ENCODE measurements at places on chromosomes 12 and 14. TPM values are rescaled to one million over a fixed set of nuclear protein-coding genes. Genes with fewer than 3 reads are reported as not detected.

Gene PRKAB1
- 19.1 TPM for total RNA-seq

Gene DDX51
- total RNA-seq, result 9.1 TPM

Gene ACTR6
- total RNA-seq, result 27.3 TPM

Gene KERA
- not detected for total RNA-seq

Gene ST8SIA1
- 0.61 TPM for total RNA-seq

Gene KCNA5
- total RNA-seq, result 2.5 TPM

Gene TPPP2
- 0.54 TPM for total RNA-seq

Gene MYH6
- total RNA-seq, result 141 TPM

Gene OR4E2
- total RNA-seq, result not detected

Gene SERPINA10
- total RNA-seq, result not detected

Gene FKBP3
- total RNA-seq, result 76.0 TPM

- DNase-seq, result peak; percentile 59
Measured at GRCh38 chr14:95527387-95528002, 7.4 kb upstream of the GLRX5 start.

- no peak for DNase-seq
Measured at GRCh38 chr12:87982208-87982607, 47.0 kb downstream of the C12orf50 start.

- no peak for DNase-seq
Measured at GRCh38 chr12:118326991-118327390, 45.7 kb downstream of the TAOK3 start.

GRCh38 chr12:1880876-1881275 lies 37.6 kb downstream of the CACNA2D4 start:
- DNase-seq, result no peak

DNA sequence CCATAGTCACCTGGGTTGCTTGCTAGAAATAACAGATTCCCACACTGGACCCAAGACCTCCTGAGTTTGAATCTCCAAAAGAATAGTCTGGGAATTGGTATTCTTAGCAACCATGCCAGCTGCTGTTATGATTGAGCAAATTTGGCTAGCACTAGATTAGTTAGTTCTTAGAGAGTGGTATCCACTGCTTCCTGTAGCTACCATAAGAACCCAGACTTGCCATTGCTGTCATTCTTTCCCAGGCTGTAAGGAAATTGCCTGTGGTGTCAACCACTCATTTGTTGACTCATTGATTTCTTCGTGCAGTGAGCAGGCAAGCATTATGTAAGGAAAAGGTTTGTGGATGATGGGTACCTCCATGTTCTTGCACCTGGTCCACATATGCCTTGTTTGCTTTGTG lies 201.8 kb upstream of the RGS6 start:
- no peak for DNase-seq

DNA sequence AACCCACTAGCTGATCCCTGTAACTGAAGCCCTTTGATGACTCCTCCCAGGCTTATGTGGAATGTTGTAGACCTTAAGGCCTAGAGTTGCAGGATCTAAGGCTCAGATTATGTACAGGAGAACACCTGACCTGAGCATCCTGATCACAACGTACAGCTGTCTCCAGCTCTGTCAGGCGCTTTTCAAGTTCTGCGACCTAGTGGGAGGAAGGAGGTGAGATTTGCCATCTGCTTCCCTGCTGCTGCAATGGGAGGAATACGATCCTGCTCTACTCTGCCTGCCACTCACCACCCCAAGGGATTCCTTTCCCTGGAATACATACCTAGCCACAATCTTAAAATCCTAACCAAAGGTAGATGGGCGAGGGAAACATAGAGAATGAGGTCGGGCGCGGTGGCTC lies 10.5 kb downstream of the MBD6 start:
- no peak for DNase-seq

DNA sequence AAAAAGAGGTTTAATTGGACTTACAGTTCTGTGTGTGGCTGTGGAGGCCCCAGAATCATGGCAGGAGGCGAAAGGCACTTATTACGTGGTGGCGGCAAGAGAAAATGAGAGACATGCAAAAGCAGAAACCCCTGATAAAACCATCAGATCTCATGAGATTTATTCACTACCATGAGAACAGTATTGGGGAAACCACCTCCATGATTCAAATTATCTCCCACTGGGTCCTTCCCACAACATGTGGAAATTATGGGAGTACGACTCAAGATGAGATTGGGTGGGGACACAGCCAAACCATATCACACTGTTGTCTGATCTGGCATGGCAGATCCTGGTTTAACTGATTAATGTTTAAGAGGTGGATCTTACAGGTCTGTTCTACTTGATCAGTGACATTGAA lies 5.6 kb downstream of the DDX47 start:
- no peak for DNase-seq

GRCh38 chr12:119704065-119704747 lies 36.3 kb downstream of the PRKAB1 start:
- DNase-seq, result peak; percentile 61

GRCh38 chr14:22622255-22622654 lies 21.9 kb downstream of the OR6J1 start:
- DNase-seq, result no peak

GRCh38 chr12:32309811-32310736 lies 89.3 kb upstream of the FGD4 start:
- DNase-seq, result no peak

GRCh38 chr12:32947206-32948067 lies 50.9 kb upstream of the PKP2 start:
- DNase-seq, result no peak

GRCh38 chr12:12447236-12447635 lies 90.4 kb downstream of the BORCS5 start:
- no peak for DNase-seq

DNA sequence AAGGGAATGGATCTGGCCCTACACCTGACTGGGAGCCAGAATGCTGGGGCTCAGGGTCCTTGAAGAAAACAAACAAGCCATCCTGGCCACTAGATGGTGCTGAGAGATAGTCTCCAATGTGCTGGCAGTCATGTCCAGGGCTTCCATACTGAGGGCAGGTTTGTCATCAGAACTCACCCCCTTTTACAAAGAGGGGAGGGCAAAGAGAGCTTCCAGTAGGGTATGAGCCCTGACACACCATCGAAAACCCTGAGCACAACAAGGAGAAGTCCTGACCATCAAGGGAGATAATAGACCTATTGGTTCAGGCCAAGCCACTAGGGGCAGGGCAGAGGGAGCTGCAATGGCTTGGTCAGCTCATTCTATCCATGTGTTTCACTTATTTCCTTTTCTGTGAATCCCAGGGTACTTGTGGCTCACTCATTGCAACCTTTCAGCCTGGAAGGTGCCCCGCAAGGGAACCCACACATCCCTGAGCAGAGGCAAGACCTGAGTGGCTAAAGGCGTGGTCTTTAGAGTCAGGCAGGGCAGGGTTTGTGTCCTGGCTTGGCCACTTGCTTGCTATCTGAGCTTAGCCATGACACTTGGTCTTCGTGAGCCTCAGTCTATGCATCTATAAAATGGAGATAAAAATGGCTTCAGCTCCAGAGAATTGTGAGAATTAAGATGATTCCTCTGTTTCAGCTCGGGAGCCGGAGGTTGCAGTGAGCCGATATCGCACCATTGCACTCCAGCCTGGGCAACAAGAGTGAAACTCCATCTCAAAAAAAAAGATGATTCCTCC lies 6.2 kb upstream of the PLEKHH1 start:
- DNase-seq, result peak; percentile 24

DNA sequence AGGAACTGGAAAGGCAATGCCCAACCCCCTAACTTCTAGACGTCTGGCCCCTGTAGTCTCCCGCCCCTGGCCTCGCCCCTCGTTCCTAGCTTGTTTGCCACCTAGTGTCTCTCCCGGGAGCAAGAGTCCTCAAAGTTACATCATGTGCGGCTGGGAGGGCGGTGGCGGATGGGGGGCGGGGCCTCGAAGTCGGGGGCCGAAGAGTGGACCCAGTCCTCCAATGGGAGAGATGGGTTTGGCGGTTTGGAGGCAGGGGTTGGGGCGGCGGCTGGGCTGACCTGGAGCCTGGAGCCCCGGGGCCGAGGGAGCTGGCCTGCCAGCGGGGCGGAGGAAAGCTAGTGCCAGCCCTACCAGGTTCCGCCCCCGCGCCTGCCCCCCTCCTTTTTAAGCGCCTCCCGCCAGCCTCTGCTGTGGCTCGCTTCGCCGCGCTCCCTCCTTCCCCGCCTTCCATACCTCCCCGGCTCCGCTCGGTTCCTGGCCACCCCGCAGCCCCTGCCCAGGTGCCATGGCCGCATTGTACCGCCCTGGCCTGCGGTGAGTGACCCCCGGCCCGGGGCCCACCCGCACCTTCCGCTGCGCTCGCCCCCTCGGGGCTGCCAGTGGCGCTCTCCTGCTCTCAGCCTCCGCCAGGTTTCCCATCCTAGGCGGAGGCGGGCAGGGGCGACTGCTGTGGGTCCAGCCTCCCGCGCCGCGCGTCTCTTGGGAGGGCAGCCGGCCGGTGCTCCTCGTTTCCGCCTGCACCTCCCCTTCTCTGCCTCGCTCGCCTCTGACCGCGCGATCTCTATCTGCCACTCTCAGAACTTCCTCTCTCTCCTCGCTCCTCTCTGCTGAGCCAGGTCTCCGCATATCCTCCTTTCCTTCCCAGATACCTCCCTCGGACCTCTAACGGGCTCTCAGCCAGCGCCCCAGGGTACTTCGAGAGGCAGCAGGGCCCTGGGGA lies at the start of gene PCK2:
TSS of gene PCK2 (plus strand) at position 411 of the 940 bp plus-strand sequence. CDS start at position 506, 95 bp downstream.
- peak; percentile 87 for DNase-seq

- DNase-seq, result no peak
Measured at GRCh38 chr12:128959901-128960300, 106.6 kb downstream of the GLT1D1 start.

GRCh38 chr12:2168808-2169207 lies 116.0 kb downstream of the CACNA1C start:
- DNase-seq, result no peak

- DNase-seq, result no peak
Measured at GRCh38 chr12:1815814-1816729, 4.3 kb upstream of the LRTM2 start.

- DNase-seq, result no peak
Measured at GRCh38 chr12:81337886-81338285, 260.0 kb downstream of the ACSS3 start.

GRCh38 chr14:61585598-61586543 lies 109.4 kb upstream of the HIF1A start:
- peak; percentile 78 for DNase-seq

DNA sequence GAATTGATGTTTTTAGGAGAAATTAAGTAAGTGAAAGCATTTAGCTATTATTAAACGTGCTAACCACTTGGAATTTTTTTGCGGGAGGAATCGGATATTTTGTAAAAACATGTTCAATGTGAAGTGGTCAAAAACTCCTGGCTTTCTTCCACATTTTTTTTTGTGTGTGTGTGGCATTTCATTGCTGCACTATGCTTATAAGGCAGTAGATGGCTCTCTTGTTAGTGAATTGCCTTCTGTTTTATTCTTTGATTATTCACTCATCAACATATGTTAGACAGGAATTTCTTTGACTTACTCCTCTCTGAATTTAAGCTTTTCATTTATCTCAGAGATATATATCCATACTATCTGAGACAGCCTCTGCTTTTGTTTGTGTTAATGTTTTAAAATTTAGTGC lies 71.3 kb downstream of the DERA start:
- DNase-seq, result no peak

DNA sequence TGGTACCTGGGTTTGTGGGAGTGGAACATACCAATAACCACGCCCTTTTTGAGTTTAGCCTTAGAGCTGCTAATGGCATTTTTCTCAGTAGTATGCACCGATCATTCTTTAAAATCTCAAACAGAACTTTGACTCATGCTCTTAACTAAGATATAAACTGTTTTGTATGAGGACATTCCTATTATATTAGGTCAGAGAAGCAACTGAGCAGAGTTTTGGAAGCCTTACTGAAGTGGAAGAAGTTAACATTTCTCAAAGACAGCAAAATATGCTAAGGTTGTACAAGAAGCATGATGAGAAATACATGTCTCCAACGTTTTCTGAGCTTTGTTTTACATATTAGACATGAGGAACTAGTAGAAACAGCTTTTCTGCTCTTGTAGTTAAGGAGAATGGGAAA lies 819.2 kb downstream of the FSCB start:
- no peak for DNase-seq

DNA sequence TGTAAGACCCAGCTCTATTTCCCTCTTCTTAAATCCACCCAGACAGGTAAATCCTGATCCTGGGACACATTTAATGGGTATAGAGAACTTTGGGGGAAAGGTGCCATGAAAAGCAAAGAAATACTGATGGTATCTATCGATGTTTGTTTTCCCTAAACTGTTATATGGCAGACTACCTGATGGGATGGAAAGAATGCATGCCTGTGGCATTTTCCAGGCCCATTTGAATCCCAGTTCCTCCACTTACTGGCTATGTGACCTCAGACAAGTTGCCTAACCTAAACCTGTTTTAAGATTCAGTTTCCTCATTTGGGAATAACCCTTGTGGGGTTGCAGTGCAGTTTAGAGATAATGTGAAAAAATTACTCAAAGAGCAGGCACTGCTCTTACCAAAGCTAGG lies 404.5 kb downstream of the FUT8 start:
- DNase-seq, result no peak

- DNase-seq, result no peak
Measured at GRCh38 chr12:2295941-2296461, 243.2 kb downstream of the CACNA1C start.

GRCh38 chr12:119296535-119296934 lies 38.0 kb upstream of the CCDC60 start:
- DNase-seq, result no peak

DNA sequence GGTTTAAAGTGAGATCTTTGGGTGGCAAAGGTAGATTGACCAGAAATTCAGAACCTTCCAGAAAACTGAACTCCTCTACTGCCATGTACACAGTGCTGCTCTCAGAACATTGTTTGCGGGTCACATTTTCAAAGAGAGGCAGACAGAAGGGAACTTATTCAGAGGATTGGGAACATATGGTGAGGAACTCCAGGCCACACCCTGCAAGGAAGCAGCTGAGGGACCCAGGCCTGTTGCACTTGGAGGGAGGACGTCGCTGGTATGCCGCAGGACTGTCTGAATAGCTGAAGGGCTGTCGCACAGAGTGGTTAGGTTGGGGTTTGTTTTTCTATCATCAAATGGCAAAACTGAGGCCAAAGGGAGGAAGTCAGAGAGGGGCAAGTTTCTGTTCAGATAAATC lies 441.1 kb downstream of the DPF3 start:
- no peak for DNase-seq

DNA sequence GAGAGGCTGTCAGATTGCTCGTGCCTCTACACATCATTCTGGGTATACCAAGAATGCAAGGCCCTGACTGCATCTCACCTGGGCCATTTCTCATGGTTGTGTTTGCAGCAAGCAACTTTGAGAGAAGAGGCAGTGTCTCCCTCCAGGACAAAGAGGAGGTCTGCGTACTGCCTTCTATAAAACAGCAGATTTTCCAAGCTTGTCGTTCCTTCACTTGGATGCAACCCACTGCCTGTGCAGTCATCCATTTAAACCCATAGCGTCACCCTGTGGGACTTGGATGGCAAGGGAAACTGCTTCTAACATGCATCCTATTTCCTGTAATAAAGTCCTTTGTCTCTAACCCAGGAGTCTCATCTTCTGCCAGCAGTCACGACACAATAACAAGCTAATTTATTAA lies 1.3 kb downstream of the POMT2 start:
- no peak for DNase-seq

GRCh38 chr14:102929241-102930137 lies 7.0 kb downstream of the AMN start:
- no peak for DNase-seq

- DNase-seq, result no peak
Measured at GRCh38 chr14:100325958-100326357, 2.8 kb downstream of the SLC25A47 start.
